ENCODE measurements at places on chromosomes 4 and X. TPM values are rescaled to one million over a fixed set of nuclear protein-coding genes. Genes with fewer than 3 reads are reported as not detected.

DNA sequence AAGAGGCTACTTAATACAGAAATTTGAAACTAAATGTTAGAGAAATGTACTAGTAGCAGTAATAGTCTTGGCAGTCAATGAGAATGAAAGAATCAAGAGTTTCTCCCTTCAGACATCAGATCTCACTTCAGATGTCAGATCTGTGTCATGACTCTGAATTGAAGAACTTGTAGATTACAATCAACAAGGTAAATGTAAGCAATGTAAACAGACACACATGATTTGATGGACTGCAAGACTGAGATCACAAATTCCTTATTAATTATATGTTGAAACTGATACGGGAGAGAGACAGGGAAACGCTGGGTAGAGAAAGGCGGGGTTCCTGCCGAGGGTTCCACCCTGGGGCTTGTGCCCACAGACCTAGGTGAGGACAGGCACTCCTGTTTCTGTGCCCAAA lies 65.5 kb upstream of the HHIP start:
- peaks cover 70% of the 10 kb centered on the region for H3K4me1 ChIP-seq
- DNase-seq, result peak; percentile 53
- H3K27me3 ChIP-seq, result no peaks in the 10 kb centered on the region
- H3K27ac ChIP-seq, result peak overlapping the region; percentile 96
- H3K36me3 ChIP-seq, result no peaks in the 10 kb centered on the region

- no peaks in the 10 kb centered on the region for H3K36me3 ChIP-seq
- DNase-seq, result no peak
Measured at GRCh38 chrX:110698696-110699095, 96.9 kb downstream of the CHRDL1 start.

The CORIN gene
- 0.40 TPM for total RNA-seq

The F9 gene
- not detected for total RNA-seq

The HMX1 gene
- total RNA-seq, result not detected

- no peaks in the 10 kb centered on the region for H3K36me3 ChIP-seq
- DNase-seq, result no peak
- H3K4me3 ChIP-seq, result no peak overlapping the region
- H3K27me3 ChIP-seq, result no peaks in the 10 kb centered on the region
- H3K4me1 ChIP-seq, result no peaks in the 10 kb centered on the region
Measured at GRCh38 chr4:120207021-120207420, 140.4 kb upstream of the MAD2L1 start.

GRCh38 chr4:140654495-140654814 lies 85.7 kb upstream of the UCP1 start:
- no peaks in the 10 kb centered on the region for H3K4me1 ChIP-seq
- no peak overlapping the region for H3K4me3 ChIP-seq
- no peaks in the 10 kb centered on the region for H3K27me3 ChIP-seq
- peaks cover 20% of the 10 kb centered on the region for H3K36me3 ChIP-seq
- H3K27ac ChIP-seq, result no peak overlapping the region
- DNase-seq, result no peak

The FRMPD4 gene
- not detected for total RNA-seq

GRCh38 chr4:162684998-162685397 lies 481.7 kb downstream of the NAF1 start:
- no peaks in the 10 kb centered on the region for H3K4me1 ChIP-seq
- DNase-seq, result no peak
- H3K36me3 ChIP-seq, result no peaks in the 10 kb centered on the region
- H3K4me3 ChIP-seq, result no peak overlapping the region
- H3K27ac ChIP-seq, result no peak overlapping the region

DNA sequence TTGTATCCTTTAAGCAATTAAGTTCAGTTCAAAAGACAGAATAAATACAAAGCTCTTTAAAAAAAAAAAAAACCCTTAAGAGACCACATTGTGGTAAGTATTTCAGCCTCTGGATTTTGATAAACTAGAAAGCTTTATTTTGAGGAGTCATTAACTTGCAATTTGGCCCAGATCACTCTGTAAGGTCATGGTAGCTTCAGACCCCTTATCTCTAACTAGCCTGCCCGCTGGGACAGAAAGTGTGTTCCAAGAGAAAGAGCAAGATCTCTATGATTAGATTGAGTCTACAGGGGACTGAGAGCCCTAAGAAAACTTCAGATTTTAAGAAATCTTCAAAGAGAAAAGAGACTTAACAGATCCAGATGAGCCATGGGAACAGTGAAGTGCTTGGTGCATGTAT lies 45.6 kb downstream of the GALNT7 start:
- no peaks in the 10 kb centered on the region for H3K36me3 ChIP-seq
- H3K4me3 ChIP-seq, result no peak overlapping the region
- H3K27ac ChIP-seq, result no peak overlapping the region
- peaks cover 45% of the 10 kb centered on the region for H3K4me1 ChIP-seq

DNA sequence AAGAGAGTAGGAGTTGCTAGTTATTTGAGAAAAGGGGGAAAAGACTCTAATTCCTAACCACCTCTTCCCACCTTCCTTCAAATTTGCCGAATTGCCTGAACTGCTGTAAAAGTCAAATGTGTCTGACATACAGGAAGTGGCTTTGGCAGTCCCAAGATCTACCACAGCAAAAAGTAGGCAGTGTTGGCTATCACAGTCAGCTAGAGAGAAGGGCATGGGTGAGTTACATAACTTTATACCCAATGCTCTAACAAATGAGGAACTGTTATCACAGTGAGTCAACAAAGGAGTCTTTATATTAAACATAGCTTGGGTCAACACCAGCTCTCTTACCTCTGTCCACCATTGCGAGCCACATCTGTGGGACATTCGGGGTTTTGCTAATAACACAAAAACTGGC lies 2.4 kb upstream of the MBNL3 start:
- no peak for DNase-seq
- no peak overlapping the region for H3K27ac ChIP-seq
- H3K4me3 ChIP-seq, result no peak overlapping the region
- H3K36me3 ChIP-seq, result no peaks in the 10 kb centered on the region

The SHOX gene
- total RNA-seq, result not detected

The TCEAL5 gene
- total RNA-seq, result not detected

The NHS gene
- 1.1 TPM for total RNA-seq

GRCh38 chr4:1974840-1975239 lies 33.9 kb downstream of the NELFA start:
- H3K36me3 ChIP-seq, result peaks cover 56% of the 10 kb centered on the region
- H3K4me1 ChIP-seq, result no peaks in the 10 kb centered on the region
- no peaks in the 10 kb centered on the region for H3K27me3 ChIP-seq
- H3K4me3 ChIP-seq, result no peak overlapping the region

The SPRY1 gene
- 43.7 TPM for total RNA-seq

- H3K4me1 ChIP-seq, result no peaks in the 10 kb centered on the region
- no peaks in the 10 kb centered on the region for H3K36me3 ChIP-seq
- no peak for DNase-seq
- no peak overlapping the region for H3K27ac ChIP-seq
- H3K4me3 ChIP-seq, result no peak overlapping the region
Measured at GRCh38 chr4:112073181-112073580, 72.1 kb upstream of the FAM241A start.

GRCh38 chr4:112145326-112145789 lies at the start of gene FAM241A:
TSS of gene FAM241A (plus strand) at chr4:112145454. CDS start at chr4:112145581, 127 bp downstream.
- H3K27me3 ChIP-seq, result no peaks in the 10 kb centered on the region
- peak within 1 kb of the TSS; percentile 96 for H3K4me3 ChIP-seq
- peaks cover 24% of the 10 kb centered on the region for H3K4me1 ChIP-seq
- no peaks in the 10 kb centered on the region for H3K36me3 ChIP-seq
- DNase-seq, result peak; percentile 81

DNA sequence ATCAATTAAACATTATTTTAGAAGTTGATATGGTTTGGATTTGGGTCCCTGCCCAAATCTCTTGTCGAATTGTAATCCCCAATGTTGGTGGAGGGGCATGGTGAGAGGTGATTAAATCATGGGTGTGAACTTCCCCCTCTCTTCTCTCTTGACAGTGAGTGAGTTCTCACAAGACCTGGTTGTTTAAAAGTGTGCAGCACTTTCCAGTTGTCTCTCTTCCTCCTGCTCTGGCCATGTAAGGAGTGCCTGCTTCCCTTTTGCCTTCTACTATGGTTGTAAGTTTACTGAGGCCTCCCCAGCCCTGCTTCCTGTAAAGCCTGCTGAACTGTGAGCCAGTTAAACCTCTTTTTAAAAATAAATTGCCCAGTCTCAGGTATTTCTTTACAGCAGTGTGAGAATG lies 141.4 kb downstream of the GALNTL6 start:
- no peaks in the 10 kb centered on the region for H3K27me3 ChIP-seq
- H3K4me1 ChIP-seq, result no peaks in the 10 kb centered on the region
- H3K36me3 ChIP-seq, result no peaks in the 10 kb centered on the region
- H3K27ac ChIP-seq, result no peak overlapping the region
- DNase-seq, result no peak
- H3K4me3 ChIP-seq, result no peak overlapping the region

- no peak overlapping the region for H3K27ac ChIP-seq
- H3K4me3 ChIP-seq, result no peak overlapping the region
- no peaks in the 10 kb centered on the region for H3K36me3 ChIP-seq
- no peaks in the 10 kb centered on the region for H3K4me1 ChIP-seq
- DNase-seq, result no peak
- no peaks in the 10 kb centered on the region for H3K27me3 ChIP-seq
Measured at GRCh38 chrX:98194036-98194435, 1310.3 kb downstream of the RPA4 start.

- H3K27me3 ChIP-seq, result no peaks in the 10 kb centered on the region
- H3K4me1 ChIP-seq, result no peaks in the 10 kb centered on the region
- no peak overlapping the region for H3K4me3 ChIP-seq
- H3K36me3 ChIP-seq, result no peaks in the 10 kb centered on the region
Measured at GRCh38 chr4:69032847-69033638, 63.2 kb upstream of the UGT2B7 start.

The FGF16 gene
- total RNA-seq, result 3.1 TPM

DNA sequence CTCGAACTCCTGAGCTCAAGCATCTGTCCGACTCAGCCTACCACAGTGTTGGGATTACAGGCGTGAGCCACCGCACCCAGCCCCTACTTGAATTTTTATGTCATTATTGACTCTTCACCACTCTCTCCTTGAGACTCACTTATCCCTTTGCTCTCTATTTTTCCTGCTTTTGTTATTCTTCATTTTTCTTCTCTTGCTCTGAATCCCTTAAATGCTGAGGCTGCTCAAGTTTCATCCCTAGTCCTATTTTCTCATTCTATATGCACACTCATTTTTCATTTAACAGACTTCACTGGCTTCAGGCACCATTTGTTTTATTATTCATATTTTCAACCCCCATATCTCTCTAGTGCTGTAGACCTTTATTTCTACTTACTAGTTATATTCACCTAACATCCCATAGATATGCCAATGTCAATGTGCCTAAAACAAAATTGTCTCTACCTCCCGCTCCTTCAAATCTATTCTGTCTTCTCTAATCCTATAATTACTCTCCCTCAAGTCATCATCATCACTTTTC lies 85.7 kb downstream of the APOOL start:
- no peaks in the 10 kb centered on the region for H3K27me3 ChIP-seq
- H3K36me3 ChIP-seq, result no peaks in the 10 kb centered on the region
- no peak for DNase-seq
- no peaks in the 10 kb centered on the region for H3K4me1 ChIP-seq
- no peak overlapping the region for H3K4me3 ChIP-seq

The DDX53 gene
- not detected for total RNA-seq

The CHRNA9 gene
- not detected for total RNA-seq

DNA sequence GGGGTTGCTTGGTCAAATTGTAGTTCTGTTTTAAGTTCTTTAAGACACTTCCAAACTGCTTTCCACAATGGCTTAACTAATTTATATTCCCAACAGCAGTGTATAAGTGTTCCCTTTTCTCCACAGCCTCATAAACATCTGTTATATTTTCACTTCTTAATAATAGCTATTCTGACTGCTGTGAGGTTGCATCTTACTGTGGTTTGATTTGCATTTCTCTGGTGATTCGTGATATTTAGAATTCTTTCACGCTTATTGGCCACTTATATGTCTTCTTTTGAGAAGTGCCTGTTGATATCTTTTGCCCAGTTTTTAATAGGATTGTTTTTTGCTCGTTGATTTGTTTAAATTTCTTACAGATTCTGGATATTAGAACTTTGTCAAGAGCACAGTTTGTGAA lies 278.6 kb upstream of the ITM2A start:
- no peaks in the 10 kb centered on the region for H3K4me1 ChIP-seq
- no peaks in the 10 kb centered on the region for H3K27me3 ChIP-seq

DNA sequence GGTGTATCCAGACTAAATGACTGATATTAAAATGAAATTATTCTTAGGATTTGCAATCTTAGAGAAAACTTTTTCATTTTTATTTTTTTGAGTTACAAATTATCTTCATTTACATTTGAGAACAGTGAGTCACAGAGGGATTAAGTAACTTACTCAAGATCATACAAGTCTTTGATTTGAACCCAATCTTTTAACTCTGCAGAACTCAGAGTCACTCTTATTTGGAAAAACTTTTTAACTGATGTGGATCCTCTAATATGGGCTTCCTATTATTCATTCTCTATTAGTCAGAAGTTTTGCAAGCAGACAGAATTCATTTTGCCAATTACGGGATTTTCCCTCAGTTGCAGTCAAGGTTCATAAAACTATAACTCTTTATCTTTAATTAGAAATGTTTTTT lies 20.1 kb downstream of the HPRT1 start:
- H3K4me1 ChIP-seq, result no peaks in the 10 kb centered on the region
- H3K27me3 ChIP-seq, result no peaks in the 10 kb centered on the region
- H3K4me3 ChIP-seq, result no peak overlapping the region
- peaks cover 3% of the 10 kb centered on the region for H3K36me3 ChIP-seq

The CT45A1 gene
- total RNA-seq, result not detected

DNA sequence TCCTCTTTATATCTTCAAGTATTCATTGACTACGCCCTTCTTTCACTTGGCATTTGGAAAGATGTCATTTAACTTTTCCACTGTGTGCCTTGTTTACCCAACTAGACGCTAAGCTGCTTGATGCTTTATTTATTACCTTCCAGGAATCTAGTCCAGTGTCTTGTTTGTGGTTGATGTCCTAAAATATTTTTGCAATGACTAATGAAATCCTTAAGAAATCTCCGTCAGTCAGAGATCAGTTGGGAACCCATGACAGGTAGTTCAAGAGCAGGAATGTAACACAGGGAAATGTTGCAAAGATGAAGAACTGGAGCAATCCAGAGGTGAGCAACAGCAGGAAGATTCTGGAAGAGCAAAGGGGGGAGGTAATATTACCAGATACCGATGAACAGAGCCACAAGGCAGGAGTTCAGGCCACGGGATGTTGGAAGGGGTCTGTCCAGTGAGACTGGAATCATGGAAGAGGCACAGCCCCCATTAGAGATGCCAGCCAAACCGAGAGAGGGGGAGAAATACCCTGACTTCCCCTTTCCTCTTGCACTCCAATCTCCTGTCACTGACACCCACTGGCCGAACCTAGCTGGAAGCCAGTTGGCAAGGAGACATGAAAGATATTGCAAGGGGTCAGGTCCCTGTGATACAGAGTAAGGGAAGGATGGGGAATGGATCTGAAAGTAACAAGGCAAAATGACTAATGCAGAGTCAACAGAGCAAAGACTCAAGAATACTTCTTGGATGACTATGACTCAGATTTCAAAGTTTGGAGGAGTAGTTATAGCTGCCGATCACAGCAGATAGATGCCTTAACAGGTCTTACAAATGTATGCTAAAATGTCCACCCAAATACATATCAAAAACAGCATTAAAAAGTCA lies 62.7 kb upstream of the PHKA2 start:
- no peak overlapping the region for H3K27ac ChIP-seq
- DNase-seq, result no peak
- H3K36me3 ChIP-seq, result no peaks in the 10 kb centered on the region
- H3K4me3 ChIP-seq, result no peak overlapping the region
- no peaks in the 10 kb centered on the region for H3K4me1 ChIP-seq
- no peaks in the 10 kb centered on the region for H3K27me3 ChIP-seq

The ADAMTS3 gene
- total RNA-seq, result 1.5 TPM
